GM06990 (cell line): ENCODE measurements at places on chromosomes 11 and 22.
A peak's percentile ranks its signal among the peaks of the same experiment; 100 is the strongest.

- no peak for DNase-seq
Observed at GRCh38 chr11:102577723-102578122, 47.2 kb upstream of the MMP7 start.

GRCh38 chr22:40862537-40862936, 624 bp upstream of the DNAJB7 start:
- no peak for DNase-seq

- DNase-seq = no peak
Observed at GRCh38 chr11:6397636-6398035, 7.4 kb downstream of the SMPD1 start.

- DNase-seq = no peak
Observed at GRCh38 chr11:17024924-17025323, 10.7 kb upstream of the PLEKHA7 start.

DNA sequence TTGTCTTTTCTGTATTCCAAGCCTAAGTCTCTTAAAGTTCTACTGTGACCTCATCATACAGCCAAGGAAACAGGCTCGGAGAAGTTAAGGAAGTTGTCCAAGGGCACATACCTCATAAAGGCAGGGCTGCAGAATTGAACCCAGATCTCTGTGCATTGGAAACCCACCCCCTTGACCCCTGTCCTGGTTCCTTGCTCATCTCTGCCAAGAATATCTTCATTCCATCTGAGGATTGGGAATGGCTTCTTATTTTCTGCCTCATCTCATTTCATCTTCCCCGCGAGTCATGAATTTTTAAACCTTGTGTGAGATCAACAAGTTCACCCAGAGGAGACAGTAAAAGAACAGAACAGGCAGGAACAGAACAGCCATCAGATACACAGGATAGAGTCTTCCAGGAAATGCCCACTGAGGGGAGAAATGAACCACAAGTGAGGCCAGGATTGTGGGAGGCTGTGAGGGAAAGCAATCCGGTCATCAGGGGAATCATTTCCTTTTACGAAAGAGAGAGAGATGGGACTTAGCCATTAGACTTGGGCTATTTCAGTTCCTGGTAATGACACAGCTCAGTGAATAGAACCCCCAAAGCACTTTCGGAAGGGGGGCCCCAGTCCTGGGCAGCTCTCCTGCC, 34.4 kb upstream of the LRRC10B start:
- DNase-seq = no peak

- no peak for DNase-seq
Observed at GRCh38 chr11:44071157-44071556, 5.1 kb downstream of the ACCS start.

DNA sequence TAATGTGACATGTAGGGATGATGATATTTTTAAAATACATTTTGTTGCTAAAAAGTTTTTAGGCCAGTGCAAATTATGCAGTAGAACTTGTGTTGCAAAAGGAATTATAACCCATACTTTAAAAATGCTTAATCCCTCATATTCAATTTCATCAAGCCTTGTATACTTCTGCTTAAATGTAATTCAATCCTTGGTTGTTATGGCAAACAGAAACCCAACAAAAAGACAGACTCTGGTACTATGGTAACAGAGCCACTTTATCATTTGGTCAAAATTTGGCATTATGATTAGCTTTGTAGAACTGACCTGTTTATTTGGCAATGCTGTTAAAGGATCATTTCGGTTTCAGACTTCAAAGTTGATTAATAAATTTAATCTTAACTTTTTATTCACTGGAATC, 284.8 kb downstream of the TMEM135 start:
- no peak for DNase-seq

DNA sequence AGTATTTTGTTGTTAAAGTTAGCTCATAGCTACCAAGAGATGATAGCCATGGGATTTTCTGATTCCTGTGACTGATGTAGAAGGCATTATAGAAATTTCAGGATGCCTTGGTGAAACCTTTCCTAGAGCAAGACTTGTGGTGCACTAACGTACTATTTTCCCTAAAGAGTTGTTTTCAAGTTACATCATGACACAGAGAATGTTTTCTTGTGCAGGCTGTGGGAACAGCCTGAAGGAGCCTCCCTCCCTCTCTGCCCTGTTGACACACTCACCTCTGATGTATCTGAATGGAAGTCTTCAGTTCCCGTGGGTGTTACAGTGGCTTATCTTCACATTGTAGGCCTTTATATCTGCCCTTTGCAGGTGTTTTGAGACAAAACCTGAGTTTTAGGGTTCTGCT, 121.6 kb downstream of the LDLRAD3 start:
- DNase-seq = no peak

GRCh38 chr22:43520632-43521039, 108.8 kb downstream of the MPPED1 start:
- peak; percentile 25 for DNase-seq

DNA sequence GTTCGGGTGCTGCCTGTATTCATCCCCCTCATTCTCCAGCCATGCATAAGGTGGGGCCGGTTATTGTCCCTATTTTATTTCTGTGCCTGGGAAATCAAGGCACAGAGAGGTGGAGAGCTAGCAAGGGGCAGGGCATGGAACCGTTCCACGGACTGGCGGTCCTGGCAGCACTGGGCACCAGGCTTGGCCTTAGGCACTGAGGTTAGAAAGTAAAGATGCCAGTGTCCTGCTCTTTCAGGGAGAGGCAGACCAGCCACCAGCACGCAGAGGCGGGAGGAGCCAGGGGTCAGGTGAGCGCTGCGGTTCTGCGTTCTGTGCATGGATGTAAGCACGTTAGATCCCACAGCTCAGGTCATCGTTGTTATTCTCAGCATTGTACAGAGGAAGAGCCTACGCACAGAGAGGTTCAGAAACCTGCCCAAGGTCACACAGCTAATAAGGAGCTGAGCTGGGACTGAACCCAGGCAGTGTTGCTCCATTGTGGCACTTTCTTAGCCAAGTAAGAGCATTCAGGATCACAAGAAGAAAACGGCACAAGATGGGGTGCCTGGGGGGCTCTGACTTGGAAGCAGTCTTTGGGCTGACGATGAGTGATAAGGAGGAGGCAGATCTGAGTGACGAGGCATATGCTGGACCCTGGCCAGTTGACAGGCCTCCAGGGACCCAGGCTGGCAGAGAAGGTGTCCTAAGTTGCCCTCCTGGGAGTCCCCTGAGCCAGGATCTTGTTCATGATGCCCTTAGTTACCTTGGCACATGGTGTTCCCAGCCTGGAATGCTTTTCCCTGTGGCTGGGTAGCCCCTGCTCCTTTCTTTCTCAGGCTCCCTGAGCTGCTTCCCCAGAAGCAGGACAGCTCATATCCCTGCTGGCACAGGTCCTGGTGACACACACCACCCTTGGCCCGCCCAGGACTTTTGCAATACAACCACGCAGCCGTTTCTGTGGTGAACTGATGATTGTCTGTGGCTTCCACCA, 41.1 kb downstream of the OSBPL5 start:
- no peak for DNase-seq

GRCh38 chr11:118596224-118597146, 10.9 kb upstream of the PHLDB1 start:
- DNase-seq = no peak

GRCh38 chr11:19410032-19410431, 169.3 kb upstream of the E2F8 start:
- peak; percentile 25 for DNase-seq

DNA sequence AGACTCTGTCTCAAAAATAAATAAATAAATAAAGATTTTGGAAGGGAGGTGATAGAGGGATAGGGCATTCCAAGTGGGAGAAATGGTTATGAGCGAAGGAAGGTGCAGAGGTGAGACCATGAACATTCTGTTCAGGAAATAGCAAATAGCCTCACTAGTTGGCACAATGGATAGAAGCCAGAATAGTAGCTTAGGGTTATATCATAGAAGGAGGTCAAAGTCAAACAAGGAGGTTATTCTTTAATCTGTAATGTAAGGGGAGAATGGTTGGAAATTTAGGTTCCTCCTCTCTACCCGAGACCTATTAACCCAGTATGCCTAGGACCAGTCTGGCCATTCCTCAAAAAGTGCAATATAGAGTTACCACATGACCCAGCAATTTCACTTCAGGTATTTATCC, 275.8 kb downstream of the MN1 start:
- no peak for DNase-seq

DNA sequence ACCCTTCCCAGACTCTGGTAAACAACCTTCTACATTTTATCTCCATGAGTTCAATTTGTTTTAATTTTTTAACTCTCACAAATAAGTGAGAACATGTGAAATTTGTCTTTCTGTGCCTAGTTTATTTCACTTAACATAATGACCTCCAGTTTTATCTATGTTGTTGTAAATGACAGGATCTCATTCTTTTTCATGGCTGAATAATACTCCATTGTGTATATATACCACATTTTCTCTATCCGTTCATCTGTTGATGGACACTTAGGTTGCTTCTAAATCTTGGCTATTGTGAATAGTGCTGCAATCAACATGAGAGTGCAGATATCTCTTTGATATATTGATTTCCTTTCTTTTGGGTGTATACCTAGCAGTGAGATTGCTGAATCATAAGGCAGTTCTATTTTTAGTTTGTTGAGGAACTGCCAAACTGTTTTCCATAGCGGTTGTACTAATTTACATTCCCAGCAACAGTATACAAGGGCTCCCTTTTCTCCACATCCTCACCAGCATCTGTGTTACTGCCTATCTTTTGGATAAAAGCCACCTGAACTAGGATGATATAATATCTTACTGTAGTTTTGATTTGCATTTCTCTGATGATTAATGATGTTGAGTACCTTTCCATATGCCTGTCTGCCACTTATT, 93.9 kb downstream of the ATG16L2 start:
- DNase-seq = no peak

GRCh38 chr11:108853864-108854263, 189.0 kb downstream of the DDX10 start:
- DNase-seq = peak; percentile 9

DNA sequence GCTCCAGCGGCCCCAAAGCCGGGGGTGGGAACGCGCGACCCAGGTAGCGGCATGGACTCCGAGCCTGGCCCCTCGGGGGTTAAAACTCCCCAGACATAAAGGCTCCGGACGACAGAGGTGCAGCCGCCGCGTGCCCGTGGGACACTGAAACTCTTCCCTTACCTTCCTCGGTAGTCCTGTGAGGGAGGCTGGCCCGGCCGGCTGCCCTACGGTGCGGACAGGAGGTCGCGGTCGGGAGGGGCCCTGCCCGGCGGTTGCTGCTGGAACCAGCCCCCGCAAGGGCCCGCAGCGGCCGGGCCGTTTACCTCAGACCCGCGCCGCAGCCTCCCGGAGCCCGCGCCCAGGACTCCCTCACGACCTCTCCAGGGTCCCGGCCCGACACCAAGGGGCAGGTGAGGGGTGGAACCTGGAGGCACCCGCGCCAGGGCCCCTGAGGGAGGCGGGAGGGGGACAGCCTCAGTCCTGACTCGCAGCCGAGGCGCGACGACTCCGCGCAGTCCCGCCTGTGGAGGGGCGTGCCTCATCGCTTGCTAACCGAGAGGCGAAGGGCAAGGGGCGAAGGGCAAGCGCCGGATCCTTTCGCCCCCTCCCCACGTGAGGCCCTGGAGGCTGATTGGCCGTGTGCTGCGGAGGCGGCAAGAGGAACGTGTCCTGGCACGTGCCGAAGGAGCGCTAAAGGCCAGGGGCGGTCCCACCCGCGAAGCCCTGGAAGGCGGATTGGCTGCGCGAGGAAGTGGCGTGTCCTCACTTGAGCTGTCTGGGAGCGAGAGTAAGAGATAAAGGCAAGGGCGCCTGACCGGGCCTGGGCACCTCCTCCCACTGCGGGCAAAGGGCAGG, at the start of gene UPB1:
TSS of gene UPB1 (plus strand) at position 805 of the 837 bp plus-strand sequence. CDS start 72 bp downstream, outside the sequence.
- DNase-seq = no peak
